ENCODE measurements at places on chromosomes 6 and 20.

DNA sequence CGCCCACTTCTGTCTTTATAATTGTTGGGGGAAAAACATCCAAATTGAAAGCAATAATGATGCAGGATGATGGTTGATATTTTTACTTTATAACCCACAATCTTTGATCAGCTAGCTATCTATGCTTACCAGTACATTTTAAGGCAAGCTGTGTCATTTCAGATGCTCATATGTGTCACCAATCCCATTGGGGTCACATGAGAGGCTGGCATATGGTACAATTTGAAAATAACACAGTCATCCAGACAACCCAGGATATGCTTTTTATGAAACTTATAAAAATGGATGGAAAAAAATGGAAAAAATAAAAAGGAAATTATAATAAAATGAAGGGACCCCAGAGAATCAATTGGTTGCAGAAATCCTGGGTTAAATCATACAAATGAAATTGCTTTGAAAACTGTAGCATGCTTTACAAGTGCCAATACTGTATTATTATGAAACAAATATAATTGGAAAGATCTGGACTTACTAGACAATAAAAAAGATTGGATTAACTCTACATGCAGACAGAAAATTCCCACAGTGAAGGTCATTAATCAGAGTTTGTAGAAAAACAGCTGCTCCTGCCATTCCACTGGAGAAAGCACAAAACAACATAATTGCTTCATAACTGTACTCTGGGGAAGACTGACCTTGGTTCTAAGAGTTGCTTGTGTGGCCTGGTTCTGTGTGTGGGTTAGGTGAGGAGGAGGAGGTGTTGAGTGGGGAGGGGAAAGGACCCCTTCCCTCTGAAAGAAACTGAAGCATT, 13.3 kb upstream of the PRIM2 start:
- no peak for DNase-seq

- peak; percentile 94 for DNase-seq
Observed at GRCh38 chr6:3848380-3848779, 793 bp upstream of the FAM50B start.

GRCh38 chr20:20466341-20466879, 98.5 kb downstream of the INSM1 start:
- DNase-seq: peak; percentile 15

- DNase-seq: no peak
Observed at GRCh38 chr20:43710370-43711044, 16.3 kb downstream of the GTSF1L start.

GRCh38 chr6:108592371-108593337, 31.9 kb downstream of the FOXO3 start:
- DNase-seq: peak; percentile 77

DNA sequence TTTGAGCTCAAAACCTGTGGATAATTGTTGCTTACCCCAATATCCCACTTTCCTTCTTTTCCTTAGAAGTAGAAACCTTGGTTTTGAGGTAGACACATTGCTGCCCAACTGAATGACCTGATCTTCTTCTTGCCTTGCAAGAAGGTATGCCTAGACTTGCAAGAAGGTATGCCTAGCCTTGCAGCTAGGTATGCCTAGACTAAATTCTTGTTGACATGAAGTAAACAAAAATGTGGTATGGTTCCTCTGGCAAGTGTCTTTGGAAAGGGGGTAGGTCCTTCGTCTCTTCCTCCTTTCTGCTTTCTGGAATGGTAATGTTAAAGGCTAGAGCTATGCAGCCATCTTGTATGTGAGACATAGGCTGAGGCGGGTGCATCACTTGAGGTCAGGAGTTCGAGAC, 129.2 kb downstream of the GMPR start:
- no peak for DNase-seq

DNA sequence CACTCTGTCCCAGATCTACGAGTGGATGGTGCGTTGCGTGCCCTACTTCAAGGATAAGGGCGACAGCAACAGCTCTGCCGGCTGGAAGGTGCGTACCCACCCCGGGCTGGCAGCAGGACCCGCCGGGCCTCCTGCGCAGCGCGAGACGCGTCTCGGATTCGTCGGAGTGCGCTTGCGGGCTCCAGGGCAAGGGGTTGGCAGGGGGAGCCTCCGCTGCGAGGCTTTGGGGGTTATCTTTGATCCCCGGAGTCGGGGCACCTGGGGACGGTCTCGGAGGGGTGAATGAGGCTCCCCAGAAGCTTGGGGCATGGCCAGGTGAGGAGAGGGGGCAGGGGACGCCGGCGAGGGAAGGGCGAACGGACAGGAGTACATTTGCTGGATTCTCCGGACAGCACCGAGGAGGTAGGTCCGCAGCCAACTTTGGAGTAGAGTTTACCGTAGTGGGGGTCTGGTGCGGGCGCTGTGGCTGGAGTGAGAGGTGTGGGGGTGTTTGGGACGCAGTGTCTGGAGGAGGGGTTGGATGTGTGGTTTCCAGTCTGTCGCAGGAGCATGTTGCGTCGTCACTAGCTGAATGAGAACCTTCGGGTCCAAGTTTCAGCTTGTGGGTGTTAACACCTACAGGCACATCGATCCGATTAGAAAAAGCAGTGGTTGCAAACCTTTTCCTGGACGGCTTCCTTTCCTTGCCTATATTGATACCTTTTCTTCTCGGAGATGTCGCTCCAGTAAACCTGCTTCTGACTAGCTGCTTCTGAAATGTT, 1.2 kb downstream of the FOXO3 start:
- DNase-seq: peak; percentile 40

GRCh38 chr20:50980851-50981713, 22.5 kb downstream of the MOCS3 start:
- peak; percentile 80 for DNase-seq

GRCh38 chr6:129920103-129920798, 59.1 kb upstream of the TMEM244 start:
- DNase-seq: no peak

GRCh38 chr20:46176739-46177378, 58.7 kb downstream of the CD40 start:
- no peak for DNase-seq

- DNase-seq: no peak
Observed at GRCh38 chr20:8067082-8067481, 47.5 kb upstream of the TMX4 start.

GRCh38 chr20:54013471-54013870, 56.9 kb downstream of the BCAS1 start:
- no peak for DNase-seq

GRCh38 chr6:30543821-30544220, 12.5 kb downstream of the GNL1 start:
- DNase-seq: no peak

DNA sequence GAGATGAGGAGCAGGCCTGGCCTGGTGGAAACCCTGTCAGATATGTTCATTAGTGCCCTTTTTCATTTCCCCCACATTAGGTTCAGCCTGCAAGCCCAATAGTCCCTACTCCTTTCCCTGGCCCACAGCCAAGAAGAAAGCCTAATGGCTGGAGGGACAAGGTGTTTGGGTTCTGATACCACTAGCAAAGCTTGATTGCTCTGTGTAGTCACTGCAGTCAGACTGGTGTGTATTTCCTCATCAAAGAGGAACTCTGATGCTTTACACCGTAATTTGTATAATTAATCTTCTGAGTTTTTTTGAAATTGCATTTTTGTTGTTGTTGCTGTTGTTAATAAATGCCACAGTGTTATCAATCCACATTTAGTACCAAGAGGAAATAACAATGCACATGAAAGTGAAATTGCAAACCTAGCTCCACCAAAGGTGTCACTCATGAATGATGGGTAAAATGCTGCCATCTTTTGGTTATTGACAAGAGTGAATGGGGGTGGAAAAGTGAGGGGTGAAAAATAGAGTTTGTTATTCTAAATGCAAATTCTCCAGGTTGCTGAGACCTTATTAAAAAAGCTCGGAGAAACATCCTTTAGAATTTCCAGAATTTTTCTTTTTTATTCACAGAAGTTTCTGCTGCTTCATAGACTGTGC, 320.2 kb upstream of the POU3F2 start:
- DNase-seq: no peak

- DNase-seq: peak; percentile 92
Observed at GRCh38 chr6:160030103-160030502, 61.2 kb downstream of the IGF2R start.

DNA sequence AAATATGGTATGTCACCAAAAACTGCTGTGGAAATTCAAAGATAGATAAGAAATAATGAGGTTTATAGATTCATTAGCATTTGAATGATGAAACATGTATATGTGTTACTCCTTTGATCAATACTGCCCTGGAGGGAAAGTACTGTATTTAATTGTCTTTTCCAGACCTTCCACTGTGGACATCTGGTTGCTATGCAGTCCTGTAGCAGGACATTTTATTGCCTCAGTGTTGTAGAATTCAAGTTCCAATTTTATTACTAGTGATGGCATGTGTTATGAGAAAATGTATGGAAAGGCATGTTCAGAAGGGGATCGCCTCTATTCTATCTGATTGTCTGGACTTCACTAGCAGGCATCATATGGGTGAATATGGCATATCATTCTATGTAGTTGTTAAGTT, 391.0 kb downstream of the TFAP2B start:
- no peak for DNase-seq

DNA sequence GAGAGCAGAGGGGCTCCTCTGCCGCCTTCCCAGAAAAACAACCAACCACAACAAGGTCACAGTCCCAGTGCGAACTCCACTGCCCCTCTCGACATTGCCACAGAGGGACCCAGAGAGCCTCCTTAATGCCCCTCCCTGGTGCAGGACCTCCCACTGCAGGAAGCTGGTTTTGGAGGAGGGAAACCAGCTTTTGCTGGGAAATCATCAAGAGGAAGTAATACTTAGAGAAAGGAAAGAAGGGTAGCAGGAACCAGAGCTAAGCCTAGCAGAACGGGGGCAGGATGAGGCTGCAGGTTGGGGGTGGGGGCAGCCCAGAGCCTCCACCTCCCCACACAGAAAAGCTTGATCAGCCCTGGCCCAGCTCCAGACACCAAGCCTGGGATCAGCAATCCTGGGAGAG, 37.7 kb upstream of the SIRPA start:
- DNase-seq: no peak

DNA sequence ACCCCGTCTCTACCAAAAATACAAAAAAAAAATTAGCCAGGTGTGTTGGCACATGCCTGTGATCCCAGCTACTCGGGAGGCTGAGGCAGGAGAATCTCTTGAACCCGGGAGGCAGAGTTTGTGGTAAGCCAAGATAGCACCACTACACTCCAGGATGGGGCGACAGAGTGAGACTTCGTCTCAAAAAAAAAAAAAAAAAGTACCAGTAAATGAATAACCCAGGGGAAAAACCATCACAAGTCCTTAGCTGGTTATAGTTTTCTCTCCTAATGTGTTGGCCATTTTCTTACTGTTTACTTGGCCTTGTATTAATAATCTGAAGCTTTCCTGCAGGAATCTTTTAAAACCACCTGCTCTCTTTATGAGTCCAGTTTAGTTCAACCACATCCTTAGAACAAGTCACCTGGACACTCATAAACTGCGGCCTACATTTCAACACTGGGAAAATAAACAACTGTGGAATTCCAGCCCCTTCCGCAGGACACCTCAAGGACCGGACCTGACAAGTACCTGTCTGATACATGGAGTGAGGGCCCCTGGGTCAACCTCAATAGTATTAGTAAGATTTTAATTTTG, 102.6 kb downstream of the ATP9A start:
- DNase-seq: no peak

- DNase-seq: no peak
Observed at GRCh38 chr6:128659276-128659675, 138.9 kb upstream of the PTPRK start.

DNA sequence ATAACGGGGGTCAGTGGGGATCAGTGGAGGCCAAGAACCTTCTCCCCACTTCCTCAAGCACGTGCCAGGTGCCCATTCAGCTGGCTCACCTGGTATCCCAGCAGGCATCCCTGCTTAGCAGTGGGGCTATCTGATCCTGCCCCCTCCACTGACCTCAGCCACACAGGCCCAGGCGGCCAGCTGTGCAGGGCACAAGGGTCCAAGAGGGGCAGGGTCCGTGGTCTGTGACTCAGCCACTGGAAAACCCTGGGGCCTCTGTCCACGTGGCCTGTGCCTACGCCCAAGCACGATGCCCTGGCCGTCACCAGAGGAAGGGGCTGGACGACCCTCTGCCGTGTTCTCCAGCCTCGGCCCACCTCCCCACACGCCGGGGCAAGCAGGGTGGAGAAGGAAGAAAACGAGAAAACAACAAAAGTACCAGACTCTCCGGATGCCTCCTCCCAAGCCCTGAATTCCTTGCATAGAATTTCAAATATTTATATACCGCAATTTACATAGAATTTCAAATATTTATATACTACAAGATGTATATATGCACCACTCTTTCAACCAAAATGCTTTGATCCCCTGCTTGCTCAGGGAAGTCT, 12.1 kb downstream of the PXDC1 start:
- no peak for DNase-seq

- no peak for DNase-seq
Observed at GRCh38 chr6:22883061-22883717, 313.8 kb downstream of the HDGFL1 start.

DNA sequence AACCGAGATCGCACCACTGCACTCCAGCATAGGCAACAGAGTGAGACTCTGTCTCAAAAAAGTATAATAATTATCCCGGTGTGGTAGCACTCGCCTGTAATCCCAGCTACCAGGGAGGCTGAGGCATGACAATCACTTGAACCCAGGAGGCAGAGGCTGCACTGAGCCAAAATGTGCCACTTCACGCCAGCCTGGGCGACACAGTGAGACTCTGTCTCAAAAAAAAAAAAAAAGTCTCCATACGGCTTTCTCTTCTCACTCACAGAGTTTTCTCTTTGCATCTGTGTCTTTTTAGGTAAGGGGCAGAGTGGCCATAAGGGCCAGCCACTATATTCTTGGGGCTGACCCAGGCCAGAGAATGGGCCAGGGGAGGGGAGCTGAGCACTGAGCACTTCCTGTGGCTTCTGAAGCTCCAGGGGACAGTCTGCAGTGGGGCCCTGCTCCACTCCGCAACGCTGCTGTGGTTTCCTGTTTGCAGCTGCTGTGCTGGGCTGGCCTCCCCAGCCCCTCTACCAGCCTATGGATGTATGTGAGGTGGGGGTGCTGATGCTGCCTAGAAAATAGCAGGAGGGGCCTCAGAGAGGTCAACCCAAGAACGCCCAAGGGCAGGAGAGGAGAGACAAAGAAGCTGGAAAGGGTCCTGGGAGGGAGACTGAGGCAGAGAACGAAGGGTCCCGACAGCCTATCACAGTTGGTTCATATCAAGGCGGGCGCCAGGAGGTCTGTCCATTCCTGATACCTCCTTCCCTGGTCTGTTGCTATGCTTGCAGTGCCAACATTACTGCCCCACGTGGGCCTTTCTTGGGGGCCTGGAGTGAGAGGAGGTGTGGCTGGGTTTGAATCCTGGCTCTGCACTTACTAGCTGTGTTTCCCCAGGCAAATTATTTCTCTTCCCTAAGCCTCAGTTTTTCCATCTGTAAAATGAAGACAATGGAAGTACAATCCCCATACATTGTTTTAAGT, 16.0 kb downstream of the SLA2 start:
- DNase-seq: no peak

DNA sequence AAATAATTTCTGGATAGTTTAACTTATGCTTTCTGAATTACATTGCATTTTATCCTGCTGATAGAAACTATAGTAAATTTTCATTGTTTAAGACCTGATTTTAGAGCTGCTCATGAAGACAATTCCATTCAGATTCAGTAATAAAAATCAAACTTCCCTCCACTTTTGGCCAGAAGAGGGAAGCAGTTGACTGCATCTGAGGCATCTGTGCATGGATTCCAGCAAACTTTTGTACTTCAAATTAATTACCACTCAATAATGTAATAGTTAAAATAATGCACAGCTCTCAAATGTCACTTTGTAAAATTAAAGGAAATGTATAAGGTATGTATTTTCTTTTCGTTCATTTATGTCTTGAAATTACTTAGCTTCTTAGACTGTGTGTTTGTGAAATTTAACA, 64.2 kb upstream of the SLC35B3 start:
- peak; percentile 46 for DNase-seq

Measured in MCF 10A (cell line).